ENCODE measurements at places on chromosomes 3 and 15.

DNA sequence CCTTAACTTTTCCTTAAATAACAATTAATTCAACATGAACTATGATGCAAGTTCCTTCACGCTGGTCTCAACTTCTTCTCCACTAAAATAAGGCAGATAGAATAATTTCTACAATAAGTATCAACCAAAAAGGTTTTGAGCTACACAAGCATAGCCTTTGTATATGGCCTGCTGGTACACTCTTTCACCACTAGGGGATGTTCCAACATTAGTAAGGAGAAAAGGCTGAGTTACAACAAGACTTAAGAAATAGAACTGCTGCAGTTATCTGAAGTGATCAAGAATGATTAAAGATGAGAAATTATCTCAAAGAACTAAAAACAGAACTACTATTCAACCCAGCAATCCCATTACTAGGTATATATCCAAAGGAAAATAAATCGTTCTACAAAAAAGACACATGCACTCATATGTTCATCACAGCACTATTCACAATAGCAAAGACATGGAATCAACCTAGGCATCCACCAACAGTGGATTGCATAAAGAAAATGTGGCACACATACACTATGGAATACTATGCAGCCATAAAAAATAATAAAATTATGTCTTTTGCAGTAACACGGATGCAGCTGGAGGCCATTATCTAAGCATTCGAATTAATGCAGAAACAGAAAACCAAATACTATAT lies 14.4 kb downstream of the ATP13A3 start:
- peak; percentile 72 for DNase-seq

- no peak for DNase-seq
Measured at GRCh38 chr3:12201813-12202212, 43.1 kb upstream of the TIMP4 start.

- DNase-seq = no peak
Measured at GRCh38 chr15:36136049-36136448, 443.4 kb upstream of the CDIN1 start.

DNA sequence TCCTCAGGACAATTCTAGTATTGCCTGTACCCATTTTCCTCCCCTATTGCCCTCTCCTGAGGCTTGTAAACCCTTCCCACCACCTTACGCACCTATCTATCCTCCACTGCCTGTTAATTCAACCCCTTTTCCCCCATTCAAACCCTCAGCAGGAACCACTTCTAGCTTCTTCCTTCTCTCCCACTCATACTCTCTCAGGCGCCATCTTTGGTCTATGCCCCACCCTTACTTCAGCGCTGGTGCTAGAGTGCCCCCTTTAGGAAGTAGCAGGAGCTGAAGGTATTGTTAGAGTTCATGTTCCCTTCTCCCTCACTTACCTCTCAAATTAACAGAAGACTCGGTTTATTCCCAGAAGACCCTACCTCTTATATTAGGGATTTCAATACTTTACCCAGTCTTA lies 121.8 kb upstream of the NLGN1 start:
- peak; percentile 12 for DNase-seq

GRCh38 chr15:36753173-36753572 lies 173.7 kb downstream of the CDIN1 start:
- DNase-seq = no peak

- no peak for DNase-seq
Measured at GRCh38 chr3:179336345-179336929, 11.1 kb upstream of the MFN1 start.

- no peak for DNase-seq
Measured at GRCh38 chr3:106263546-106263945, 394.7 kb upstream of the CBLB start.

DNA sequence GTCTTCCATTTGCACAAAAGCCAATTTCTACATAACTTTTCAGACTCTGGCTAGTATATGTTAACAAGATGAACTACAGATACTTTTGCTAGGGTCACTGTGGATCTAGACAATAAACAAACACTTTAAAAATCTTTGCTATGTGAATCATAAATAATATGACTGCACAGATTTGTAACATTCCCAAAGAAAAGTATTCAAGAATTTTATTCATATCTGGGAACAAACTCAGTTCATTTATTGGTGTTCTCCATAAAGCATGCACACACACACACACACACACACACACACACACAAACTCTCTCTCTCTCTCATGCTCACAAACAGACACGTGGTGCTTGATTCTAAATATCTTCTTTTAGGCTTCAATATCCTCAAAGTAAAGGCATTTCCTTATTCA lies 18.8 kb upstream of the THRB start:
- DNase-seq = no peak

DNA sequence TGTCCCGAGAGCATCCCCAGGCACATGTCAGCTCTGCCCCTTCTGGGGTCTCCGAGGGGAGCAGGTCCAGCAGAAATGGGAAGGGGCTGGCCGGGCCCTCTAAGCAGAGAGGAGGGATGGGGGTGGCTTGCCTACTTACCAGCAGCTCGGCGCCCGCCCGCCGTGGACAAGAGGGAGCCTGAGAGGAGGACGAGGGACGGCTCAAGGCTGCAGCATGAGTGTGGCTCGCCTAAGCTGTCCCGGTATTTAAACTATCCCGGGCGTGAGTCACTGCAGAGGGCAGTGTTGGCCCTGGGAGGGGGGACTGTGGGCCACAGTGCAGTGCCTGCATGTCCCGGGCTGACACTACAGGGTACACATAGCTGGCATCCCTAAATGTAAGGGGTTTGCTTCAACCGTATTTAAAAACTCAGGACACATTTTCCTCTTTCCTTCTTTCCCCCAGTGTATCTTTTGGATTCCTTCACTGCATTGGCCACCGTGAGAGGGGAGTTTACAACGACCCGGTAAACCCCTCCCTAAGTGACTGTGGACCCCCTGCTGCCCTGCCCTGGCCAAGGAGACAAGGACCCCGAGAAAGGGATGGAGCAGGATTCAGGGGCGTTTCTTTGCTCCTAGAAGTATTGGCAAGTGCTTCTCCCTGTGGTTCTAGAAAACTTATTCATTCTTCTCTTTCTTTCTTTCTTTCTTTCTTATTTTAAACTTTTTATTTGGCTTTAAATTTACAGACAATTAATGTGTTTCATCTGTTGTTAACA lies at the start of gene LRRC15:
TSS of gene LRRC15 (minus strand) at position 222 of the 758 bp plus-strand sequence. CDS start 8,700 bp downstream, outside the sequence.
- peak; percentile 33 for DNase-seq

- no peak for DNase-seq
Measured at GRCh38 chr15:59256482-59256881, 49.8 kb downstream of the LDHAL6B start.

- peak; percentile 63 for DNase-seq
Measured at GRCh38 chr3:27632431-27633223, 89.5 kb downstream of the EOMES start.

DNA sequence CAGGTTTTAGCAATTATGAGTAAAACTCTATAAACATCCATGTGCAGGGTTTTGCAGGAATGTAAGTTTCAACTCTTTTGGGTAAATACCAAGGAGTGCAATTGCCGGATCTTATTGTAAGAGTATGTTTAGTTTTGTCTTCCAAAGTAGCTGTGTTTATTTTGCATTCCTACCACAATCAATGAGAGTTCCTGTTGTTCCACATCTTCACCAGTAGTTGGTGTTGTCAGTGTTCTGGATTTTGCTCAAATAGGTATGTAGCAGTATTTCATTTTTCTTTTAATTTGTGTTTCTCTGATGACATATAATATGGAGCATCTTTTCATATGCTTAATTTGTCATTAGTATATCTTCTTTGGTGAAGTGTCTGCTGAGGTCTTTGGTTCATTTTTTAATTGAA lies 185.1 kb upstream of the GALNT15 start:
- DNase-seq = no peak

DNA sequence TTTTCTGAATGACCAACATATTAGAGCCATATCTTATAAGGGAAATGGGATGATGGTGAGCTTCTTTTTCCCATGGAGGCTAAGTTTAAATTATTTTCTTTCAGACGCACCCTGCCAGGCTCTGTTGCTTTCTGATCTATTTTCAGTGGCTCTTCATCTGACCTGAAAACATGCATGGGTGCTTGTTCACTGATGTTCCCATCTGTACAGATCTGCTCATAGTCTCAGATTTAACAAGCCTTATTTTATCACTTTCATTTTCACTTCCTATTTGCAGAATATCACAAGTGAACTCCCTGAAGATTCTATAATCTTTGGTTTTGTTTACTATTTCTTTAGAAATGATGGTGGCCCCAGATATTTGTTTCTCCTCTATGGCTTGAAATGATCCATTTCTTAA lies 31.1 kb upstream of the SUCLG2 start:
- no peak for DNase-seq

DNA sequence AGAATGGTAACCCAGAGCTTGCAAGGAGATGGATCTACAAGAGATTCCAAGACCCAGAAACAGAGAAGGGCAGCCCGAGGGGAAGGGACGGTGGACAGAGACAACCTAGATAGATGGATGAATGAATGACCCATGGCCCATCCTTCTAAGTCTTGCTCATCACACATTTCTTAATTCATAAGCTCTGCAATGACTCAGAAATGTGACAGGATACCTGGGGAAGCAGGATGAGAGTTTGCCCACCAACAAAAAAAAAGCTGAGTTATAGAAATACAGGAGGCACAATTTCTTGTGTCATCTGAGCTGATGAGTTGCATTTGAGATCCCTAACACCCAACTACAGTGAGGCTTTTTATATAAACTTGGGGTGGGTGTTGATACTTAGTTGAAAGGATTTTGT lies 76.6 kb downstream of the CNTN3 start:
- no peak for DNase-seq

DNA sequence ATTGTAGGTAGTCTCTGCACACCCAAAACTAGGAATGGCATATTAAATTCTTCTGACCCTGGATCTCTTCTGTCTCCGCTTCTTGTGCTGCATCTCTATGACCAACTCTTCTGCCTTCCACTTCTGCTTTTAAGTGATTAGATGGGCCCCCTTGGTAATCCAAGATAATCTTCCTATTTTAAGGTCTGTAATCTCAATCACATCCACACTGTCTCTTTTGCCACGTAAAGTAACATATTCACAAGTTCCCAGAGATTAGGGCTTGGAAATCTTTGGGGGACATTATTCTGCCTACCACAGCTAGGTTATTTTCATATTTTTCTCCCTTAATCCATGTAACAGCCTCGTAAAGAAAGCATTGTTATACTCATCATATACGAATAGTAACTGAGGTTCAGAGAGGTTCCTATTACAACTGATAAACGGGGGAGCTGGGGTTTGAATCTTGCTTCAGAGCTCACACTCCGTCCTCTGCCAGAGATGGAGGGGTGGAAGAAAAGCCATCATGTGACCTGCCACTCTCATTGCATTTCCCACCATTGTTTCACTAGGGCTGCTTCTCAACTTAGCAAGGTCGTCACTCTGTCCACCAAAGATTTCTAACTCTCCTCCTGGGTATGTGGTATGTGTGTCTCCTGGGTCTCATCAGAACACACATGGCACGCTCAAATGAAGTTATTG lies 6.6 kb upstream of the CD47 start:
- DNase-seq = no peak

GRCh38 chr3:64163755-64164148 lies 61.5 kb downstream of the PRICKLE2 start:
- DNase-seq = peak; percentile 4

GRCh38 chr15:57969355-57969754 lies 96.2 kb downstream of the ALDH1A2 start:
- no peak for DNase-seq

- DNase-seq = no peak
Measured at GRCh38 chr15:94910166-94910565, 678.8 kb downstream of the MCTP2 start.

DNA sequence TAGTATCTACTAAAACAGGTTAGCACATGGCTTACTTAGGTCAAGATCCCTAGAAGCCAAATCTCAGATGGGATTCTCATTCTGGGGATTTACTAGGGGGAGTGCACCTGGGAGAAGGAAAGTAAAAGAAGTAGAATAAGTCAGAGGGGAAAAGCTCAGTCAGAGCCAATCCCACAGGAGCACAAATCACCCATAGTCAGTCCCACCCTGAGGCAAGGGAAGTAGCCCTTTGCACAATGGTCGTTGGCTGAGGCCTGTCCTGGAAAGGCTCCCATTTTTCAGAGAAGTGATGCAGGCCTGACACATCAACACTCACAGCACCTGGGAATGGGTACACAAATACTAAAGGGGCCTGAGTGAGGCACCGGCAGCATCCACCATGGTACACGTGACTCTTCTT lies 39.8 kb downstream of the SST start:
- DNase-seq = no peak

- DNase-seq = no peak
Measured at GRCh38 chr15:84714821-84715220, 1.1 kb downstream of the SEC11A start.

DNA sequence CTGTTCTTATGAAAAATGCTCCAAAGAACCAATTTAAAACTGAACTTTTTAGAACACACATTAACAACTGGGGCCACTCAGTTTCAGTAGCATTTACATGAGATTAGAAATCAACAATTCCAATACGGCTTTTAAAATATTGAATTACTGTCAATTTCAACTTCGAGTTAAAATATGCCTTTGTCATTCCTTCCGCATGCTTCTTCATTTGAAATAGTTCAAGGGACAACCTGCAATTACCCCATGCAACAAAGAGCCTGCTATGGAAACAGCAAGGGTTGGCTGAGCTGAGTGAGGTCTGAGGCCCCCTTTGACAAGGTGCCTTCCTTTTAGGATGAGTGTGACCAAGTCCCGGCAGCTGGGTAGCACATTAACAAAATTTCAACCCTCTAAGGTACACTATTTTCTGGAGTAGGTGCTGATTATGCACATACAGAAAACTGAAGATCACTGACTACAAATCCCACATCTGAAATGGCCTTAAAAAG lies 11.6 kb downstream of the PDCD10 start:
- DNase-seq = no peak

DNA sequence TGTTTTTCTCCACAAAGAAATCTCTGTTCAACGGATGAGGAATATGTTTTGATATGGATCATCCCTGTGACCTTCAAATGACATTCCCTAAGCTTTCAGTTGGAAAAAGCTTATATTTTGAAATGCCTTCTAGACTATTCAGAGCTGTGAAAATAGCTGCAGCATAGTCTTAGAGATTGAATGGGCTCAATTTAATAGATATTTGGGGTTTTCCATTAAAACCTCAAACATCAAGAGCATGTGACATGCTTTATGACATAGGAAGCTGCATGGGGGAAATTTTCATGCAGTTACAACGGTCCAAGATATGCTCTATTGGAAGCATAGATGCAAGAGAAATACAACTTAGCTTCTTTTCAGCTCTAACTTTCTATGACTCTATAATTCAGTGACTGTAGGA lies 102.8 kb downstream of the LSAMP start:
- DNase-seq = no peak

GRCh38 chr3:165874663-165875489 lies 37.7 kb upstream of the BCHE start:
- DNase-seq = no peak

DNA sequence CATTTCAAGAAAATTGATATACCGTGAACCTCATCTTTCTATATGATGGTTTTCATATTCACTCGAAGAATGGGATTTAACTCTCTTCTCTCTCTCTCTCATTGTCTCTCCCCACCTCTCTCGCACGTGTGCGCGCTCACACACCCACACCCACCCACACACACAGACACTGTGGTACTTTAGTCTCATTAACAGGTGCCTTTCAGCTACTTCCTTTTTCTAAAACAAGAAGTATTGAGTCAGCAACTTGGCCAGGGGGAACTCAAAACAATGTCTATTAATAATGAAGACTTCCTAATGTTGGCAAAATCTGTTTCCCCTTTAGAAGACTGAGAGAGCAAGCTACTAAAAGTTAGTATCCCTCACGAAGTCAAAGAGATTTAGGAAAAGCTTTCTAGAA lies 150.7 kb downstream of the TMCO5A start:
- DNase-seq = no peak
